Type B pancreatic cell (in vitro differentiated cells): ENCODE measurements at places on chromosomes 3 and 15. TPM values are rescaled to one million over a fixed set of nuclear protein-coding genes. Genes with fewer than 3 reads are reported as not detected.

DNA sequence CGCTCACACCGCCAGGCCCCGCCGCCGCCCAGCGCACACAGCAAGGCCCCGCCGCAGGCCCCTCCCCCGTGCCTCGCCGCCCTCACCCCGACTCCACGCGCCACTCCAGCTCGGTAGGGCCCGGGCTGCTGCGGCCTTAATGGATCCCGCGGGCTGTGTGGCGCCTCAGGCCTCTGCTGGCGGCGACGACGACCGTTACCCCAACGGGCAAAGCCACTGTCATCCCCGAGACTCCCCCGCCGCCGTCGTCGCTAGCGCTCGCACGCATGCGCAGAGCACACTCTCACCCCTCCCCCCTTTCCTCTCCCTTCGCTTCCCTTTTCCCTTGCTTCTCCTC is at the start of gene MSL2:
MSL2 (minus strand) TSS at position 272 of the 337 bp plus-strand sequence. CDS start 1,222 bp downstream, outside the sequence.
- peaks cover 6% of the 10 kb centered on the region for H3K36me3 ChIP-seq
- peak within 1 kb of the TSS; percentile 98 for H3K27ac ChIP-seq
- H3K4me3 ChIP-seq, result peak within 1 kb of the TSS; percentile 95
- DNase-seq, result no peak
- peaks cover 5% of the 10 kb centered on the region for H3K27me3 ChIP-seq

- no peak for DNase-seq
- no peak overlapping the region for H3K27ac ChIP-seq
- peaks cover 53% of the 10 kb centered on the region for H3K4me1 ChIP-seq
- peaks cover 9% of the 10 kb centered on the region for H3K36me3 ChIP-seq
Measured at GRCh38 chr3:184349563-184350470, 11.6 kb downstream of the CLCN2 start.

DNA sequence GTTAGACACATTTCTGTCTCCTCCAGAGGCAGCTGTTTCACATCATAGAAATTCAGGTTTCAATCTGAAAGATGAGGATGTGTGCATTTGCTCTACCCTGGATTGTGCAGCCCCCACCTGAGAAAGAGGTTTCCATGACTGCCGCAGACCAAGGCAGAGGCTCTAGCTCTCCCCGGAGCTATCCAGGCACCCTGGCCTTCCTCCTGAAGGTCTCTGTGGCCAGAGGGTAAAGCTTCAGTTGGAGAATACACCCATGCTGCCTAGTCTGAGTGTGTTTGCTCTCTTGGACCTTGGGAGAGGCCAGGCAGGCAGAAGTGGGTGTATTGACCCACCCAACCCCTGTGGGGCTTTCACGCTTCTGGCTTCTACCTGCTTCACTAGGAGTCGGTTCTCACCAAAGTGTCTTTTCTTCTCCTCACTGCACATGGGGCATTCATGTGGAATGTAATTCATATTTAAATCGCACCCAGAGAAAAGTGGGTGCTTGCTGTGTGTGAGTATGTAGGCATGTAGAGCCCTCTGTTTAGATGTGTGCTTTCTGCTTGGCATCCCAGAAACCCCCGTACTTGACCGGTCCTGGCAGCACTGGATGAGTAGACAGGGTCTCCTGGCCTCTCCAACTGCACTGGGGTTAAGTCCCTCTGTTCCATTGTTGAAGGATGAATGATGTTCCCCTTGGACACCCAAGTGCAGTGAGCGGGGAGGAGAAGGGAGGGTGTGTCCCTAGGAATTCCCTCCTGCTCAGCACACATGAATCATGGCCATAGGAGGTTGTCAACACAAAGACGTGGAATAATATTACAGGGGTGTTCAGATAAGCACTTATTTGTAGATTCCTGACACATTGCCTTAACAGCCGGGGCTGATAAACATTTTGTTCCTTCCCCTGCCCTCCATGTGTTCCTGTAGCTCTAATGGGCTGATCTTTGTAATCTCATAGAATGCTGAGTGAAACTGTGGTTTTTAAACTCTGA is 20.3 kb upstream of the RAB6B start:
- H3K36me3 ChIP-seq, result no peaks in the 10 kb centered on the region
- DNase-seq, result no peak
- peak overlapping the region; percentile 8 for H3K4me3 ChIP-seq
- peaks cover 5% of the 10 kb centered on the region for H3K27me3 ChIP-seq

The GHSR gene
- total RNA-seq, result not detected in 2 replicates

GRCh38 chr3:150349314-150350097 is 58.6 kb upstream of the TSC22D2 start:
- DNase-seq, result no peak
- H3K4me3 ChIP-seq, result peak overlapping the region; percentile 57
- H3K27ac ChIP-seq, result peak overlapping the region; percentile 93
- no peaks in the 10 kb centered on the region for H3K36me3 ChIP-seq
- no peaks in the 10 kb centered on the region for H3K27me3 ChIP-seq

DNA sequence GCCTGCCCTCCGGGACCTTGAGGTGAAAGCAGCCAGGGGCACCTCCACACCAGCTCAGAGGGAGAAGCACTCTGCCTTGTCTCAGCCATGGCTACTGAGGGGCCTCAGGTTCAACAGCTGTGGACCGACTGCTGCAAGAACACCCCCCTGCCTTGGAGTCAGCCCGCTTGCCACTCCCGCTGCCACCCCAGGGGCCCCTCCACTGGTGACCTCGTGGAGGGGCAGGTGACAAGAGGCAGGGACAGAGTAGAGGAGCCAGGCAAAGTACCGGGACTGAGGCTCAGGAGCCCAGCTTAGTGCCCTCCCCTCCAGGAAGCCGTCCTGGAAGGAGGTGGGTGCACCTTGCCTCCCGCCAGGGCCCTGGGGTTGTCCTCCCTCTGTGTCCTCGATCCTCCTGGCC is 79.6 kb upstream of the RPL32 start:
- H3K4me1 ChIP-seq, result no peaks in the 10 kb centered on the region
- H3K4me3 ChIP-seq, result no peak overlapping the region
- H3K36me3 ChIP-seq, result peaks cover 4% of the 10 kb centered on the region
- no peak overlapping the region for H3K27ac ChIP-seq

- no peak for DNase-seq
- peaks cover 15% of the 10 kb centered on the region for H3K27me3 ChIP-seq
- H3K4me3 ChIP-seq, result no peak overlapping the region
- no peaks in the 10 kb centered on the region for H3K4me1 ChIP-seq
Measured at GRCh38 chr15:36301947-36302346, 277.5 kb upstream of the CDIN1 start.

- no peaks in the 10 kb centered on the region for H3K36me3 ChIP-seq
- H3K27me3 ChIP-seq, result peaks cover 4% of the 10 kb centered on the region
- DNase-seq, result peak; percentile 78
- H3K27ac ChIP-seq, result peak overlapping the region; percentile 85
- H3K4me1 ChIP-seq, result peaks cover 40% of the 10 kb centered on the region
Measured at GRCh38 chr3:134464064-134464688, 21.6 kb downstream of the ANAPC13 start.

DNA sequence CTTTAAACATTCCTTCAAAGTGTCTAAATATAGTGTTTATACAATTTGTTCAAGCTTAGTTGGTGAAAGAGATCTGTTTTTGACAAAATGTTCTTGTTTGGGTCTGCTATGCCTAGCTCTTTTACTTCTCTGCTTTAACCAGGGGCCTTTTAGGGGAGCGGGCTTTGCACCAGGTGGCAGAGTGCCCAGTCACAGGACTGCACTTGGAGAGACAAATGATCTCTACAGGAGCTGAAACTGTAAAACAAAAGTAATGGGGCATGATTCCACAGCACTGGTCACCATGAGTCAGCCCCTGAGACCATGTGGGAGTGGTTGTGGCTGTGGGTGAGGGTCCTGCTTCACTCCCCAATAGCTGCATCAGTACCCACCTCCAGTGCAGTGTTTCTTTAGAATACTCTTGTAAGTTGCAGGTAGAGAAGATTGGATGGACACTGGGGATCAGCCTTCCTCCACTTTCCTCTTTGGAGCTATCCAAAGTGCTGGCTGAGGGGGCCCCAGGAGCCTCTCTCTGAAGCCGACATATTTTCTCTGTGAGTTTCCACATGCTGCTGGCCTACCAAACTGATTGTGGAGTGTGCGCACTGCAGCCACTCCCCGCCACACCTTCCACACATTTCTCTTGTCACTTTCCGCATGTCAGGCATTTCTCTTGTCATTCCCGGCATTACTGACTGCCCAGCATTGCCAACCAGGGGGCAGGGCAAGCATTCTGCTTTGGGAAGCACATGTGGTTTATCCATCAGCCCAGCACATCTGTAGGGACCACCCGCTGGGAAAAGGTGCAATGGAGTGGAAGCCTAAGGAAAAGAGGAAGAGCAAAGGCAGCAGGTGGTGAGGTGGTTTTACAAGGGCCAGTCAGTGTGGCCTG is 110.0 kb downstream of the EPHB1 start:
- no peak overlapping the region for H3K4me3 ChIP-seq
- no peaks in the 10 kb centered on the region for H3K4me1 ChIP-seq
- H3K27me3 ChIP-seq, result peaks cover 46% of the 10 kb centered on the region
- H3K36me3 ChIP-seq, result no peaks in the 10 kb centered on the region

- no peak for DNase-seq
- no peaks in the 10 kb centered on the region for H3K27me3 ChIP-seq
- H3K36me3 ChIP-seq, result no peaks in the 10 kb centered on the region
- no peak overlapping the region for H3K27ac ChIP-seq
- peaks cover 26% of the 10 kb centered on the region for H3K4me1 ChIP-seq
- H3K4me3 ChIP-seq, result no peak overlapping the region
Measured at GRCh38 chr3:133464573-133464972, 64.7 kb downstream of the BFSP2 start.

The NSMCE3 gene
- total RNA-seq, result 6.1 and 8.2 TPM in 2 replicates

- DNase-seq, result no peak
- H3K27ac ChIP-seq, result no peak overlapping the region
- no peaks in the 10 kb centered on the region for H3K4me1 ChIP-seq
Measured at GRCh38 chr15:40722934-40723333, 28.0 kb downstream of the RAD51 start.

The CLDN18 gene
- 7.3 and 50.8 TPM in 2 replicates for total RNA-seq

DNA sequence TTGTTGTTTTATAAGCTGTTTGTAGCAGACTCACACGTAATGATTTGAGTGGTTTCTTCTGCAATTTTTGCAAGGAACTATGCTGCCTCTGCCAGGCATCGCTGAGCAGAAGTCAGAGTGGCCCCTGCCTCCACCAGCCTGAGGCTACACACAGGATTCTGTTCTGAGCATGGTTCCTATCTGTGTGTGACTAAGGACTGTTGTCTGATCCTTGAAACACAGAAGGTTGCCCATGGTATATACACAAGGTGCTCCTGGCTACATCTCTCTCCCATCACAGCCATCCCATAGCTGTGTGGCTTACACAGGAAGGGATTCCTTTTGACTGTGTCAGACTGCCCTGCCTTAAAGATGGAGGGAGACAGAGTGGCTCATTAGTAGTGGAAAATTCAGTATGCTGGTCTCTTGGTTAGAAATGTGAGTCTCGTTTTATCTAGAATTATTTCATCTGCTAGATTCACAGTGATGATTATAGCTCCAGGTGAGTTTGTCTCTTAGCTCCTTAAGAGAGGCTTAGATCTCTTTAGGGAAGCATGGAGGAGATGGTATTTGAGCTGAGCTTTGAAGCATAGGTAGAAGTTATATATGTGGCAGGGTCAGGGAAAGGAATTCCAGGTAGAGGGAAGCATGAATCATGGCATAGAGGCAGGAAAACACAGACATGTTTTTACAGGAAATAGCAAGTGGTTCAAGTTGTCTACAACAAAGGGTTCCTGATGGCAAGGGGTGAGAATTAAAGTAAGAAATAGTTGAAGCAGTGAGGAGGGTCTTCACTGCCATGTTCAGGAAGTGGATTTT is 37.5 kb downstream of the SNAPC5 start:
- H3K4me3 ChIP-seq, result no peak overlapping the region
- H3K4me1 ChIP-seq, result peaks cover 6% of the 10 kb centered on the region
- no peaks in the 10 kb centered on the region for H3K27me3 ChIP-seq
- H3K36me3 ChIP-seq, result peaks cover 6% of the 10 kb centered on the region

- peaks cover 14% of the 10 kb centered on the region for H3K36me3 ChIP-seq
- H3K4me3 ChIP-seq, result no peak overlapping the region
- no peaks in the 10 kb centered on the region for H3K27me3 ChIP-seq
- peaks cover 41% of the 10 kb centered on the region for H3K4me1 ChIP-seq
- no peak overlapping the region for H3K27ac ChIP-seq
- DNase-seq, result no peak
Measured at GRCh38 chr3:149600634-149601033, 57.2 kb downstream of the WWTR1 start.

DNA sequence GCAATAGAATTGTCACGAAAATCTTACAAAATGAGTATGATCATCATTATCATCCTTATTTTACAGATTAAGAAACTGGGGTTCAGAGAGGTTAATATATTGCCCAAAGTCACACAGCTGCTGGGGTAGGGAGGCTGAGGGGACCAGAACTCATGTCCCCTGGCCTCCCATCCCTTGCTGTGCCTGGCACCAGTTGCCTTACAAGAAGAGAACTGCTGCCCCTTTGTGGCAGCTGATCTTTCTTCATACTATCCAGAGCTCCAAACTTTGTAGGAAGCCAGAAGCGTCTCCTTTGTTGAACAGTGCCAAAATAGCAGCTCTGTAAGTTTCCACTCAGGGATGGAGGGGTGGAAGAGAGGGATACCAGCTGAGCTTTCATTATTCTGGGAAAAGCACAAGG is 236.8 kb upstream of the TBC1D5 start:
- H3K4me1 ChIP-seq, result no peaks in the 10 kb centered on the region
- DNase-seq, result no peak
- H3K27me3 ChIP-seq, result no peaks in the 10 kb centered on the region
- no peak overlapping the region for H3K27ac ChIP-seq
- H3K4me3 ChIP-seq, result no peak overlapping the region

DNA sequence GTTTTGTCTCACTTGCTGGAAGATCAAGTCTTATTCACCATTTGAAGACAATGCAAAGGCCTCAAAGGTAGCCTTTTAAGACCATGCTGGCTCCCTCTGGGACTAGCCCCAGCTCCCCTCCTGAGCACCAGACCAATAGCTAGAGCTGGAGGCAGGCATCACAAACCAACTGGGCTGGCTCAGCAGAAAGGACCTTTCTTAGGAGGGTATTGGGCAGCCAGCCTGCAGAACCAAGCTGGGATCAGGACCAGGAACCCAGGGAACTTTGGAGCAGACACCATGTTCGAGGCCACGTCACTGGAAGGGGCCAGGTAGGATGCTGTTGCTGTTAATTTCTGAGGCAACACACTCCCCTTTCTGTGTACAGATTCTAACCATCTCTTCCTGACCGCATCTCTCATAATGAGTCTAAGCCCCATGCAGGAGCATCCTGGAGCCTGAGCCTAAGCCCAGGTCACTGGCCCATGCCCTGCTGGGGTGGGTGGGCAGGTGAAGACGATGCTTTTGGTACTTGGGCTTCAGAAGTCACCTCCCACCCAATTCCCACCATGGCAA is 81.4 kb upstream of the KLF13 start:
- DNase-seq, result no peak
- H3K27ac ChIP-seq, result no peak overlapping the region
- no peak overlapping the region for H3K4me3 ChIP-seq
- H3K27me3 ChIP-seq, result peaks cover 9% of the 10 kb centered on the region

GRCh38 chr3:45515999-45516725 is 78.4 kb upstream of the LIMD1 start:
- no peak overlapping the region for H3K27ac ChIP-seq
- no peak for DNase-seq
- no peaks in the 10 kb centered on the region for H3K27me3 ChIP-seq
- H3K36me3 ChIP-seq, result peaks cover 20% of the 10 kb centered on the region
- no peak overlapping the region for H3K4me3 ChIP-seq

DNA sequence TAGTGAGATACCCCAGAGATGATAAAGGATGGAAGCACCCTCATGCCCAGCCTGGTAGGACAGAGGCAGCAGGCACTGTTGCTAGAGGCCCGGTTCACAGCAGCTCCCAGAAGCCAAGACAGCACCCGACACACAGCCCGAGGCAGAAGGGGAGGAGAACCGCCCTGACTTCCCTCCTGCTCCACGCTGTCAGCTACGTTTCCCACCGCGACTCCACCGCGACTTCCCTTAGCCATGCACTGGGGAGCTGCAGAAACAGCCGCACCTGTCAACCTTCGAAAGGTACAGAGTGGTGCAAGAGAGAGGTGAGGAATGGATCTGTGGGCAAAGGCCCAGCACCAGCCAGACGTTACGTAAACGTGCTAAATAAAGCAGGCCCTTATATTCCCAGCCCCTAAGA is 529.2 kb downstream of the GABRG3 start:
- no peak overlapping the region for H3K4me3 ChIP-seq
- H3K27me3 ChIP-seq, result peaks cover 3% of the 10 kb centered on the region
- H3K36me3 ChIP-seq, result no peaks in the 10 kb centered on the region
- DNase-seq, result no peak
